D341Med (cell line): ENCODE measurements at places on chromosomes 13 and 19.

- DNase-seq = no peak
These were observed 33.3 kb downstream of the TMEM255B start for GRCh38 chr13:113792236-113792770.

DNA sequence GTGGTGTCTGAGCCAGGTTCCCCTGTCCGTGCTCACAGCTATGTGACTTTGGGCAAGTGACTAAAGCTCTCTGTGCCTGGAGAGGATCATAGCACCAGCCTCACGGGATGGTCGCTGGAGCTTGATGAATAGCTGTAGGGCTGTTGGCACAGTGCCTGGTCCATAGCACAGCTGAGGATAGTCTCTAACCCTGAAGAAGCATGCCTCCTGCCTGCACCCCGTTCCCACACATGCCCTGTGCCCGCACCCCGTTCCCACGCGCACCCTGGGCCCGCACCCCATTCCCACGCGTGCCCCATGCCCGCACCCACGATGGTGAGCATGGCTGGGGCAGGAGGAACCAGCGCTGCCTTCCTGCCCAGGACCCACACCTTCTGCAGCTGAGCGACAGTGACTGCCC lies 63.7 kb upstream of the F7 start:
- no peak for DNase-seq

DNA sequence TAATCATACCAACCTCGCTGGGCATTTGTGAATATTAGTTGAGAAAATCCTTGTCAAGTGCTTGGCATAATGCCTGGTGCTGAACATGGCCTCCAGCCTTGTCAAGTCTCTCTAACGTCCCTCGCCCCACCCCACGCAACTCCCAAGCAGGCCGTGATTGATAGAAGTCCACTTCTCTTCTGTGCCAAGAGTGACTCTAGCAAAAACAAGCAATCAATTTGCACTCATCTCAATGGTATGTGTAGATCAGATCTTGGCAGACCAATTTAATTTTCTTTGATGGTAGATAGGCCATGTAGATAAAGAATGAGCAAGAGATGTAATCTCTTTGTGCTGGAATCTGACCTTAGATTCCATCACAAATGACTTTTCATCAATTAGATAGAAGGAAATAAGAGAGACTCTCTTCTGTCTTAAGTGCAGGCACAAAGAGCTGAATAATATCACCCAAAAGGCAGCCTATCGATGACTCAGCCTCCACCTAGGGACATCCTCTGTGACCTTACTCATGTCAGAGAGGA lies 31.0 kb upstream of the KATNAL1 start:
- DNase-seq = no peak

GRCh38 chr19:46861691-46862502 lies 1.1 kb downstream of the ARHGAP35 start:
- peak; percentile 35 for DNase-seq

DNA sequence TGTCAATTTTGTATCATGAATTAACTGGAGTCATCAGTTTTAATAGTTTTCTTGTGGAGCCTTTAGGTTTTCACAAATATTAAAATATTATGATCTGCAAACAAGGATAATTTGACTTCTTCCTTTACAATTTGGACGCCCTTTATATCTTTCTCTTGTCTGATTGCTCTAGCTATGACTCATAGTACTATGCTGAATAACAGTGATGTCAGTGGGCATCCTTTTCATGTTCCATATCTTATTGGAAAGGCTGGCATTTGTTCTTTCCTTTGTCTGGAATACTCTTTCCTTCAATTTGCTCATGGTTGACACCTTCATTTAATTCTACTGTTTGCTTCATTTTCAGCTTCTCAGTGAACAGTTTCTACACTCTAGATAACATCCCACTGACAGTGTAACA lies 1129.3 kb downstream of the SLITRK5 start:
- DNase-seq = no peak

DNA sequence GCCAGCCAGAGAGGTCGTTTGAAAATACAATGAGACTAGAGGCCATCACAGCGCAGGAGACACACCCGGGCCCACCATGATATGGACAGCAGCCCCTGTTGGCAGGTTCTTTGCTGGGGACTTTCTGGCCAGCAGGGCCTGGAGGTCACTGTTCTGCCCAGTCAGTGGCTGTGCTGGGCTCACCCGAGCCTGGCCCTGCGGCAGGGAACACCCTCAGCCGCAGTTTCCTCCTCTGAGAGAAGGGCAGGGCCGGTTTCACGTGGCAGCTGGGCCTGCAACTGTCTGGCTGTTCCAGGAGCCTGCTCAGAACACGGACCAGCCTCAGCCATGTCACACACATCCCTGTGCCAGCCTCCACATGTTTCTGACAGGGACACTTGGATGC lies 39.4 kb downstream of the ADPRHL1 start:
- no peak for DNase-seq

DNA sequence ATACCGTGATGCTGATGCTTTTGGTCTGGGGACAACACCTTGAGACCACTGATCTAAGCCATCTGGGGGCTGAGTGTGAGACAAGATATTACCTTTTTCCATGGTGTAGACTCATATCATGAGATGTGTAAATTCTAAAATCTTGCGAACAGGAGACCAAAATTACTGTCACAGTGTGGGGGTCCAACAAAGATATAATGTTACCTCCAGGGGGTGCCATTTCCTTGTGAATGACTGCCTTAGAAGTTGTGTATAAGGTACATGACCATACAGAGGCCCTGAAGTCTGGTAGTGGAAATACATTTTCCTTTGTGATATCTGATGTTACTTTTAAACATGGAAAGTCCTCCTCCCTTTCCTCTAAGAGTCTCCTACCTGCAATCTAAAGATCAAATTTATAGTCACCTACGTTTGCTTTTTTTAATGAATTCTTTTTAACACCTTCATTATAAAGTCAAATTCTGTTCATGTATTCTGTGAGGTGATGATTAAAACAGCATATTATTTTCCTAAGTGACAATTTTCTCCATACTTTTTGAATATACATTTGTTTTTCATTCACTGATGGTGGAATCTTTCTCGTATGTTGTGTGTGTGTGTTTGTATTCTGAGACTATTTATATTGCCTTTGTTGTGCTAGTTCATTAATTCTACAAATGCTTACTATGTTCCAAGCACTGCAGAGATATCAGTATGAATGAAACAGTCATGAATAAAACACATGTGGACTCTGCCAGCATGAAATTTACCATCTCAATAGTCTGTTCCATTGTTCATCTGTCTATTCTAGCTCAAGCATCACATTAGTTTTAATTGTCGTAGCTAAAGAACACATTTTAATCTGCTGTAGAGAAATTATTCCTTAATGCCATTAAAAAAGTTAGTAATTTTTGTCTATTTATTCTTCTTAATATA lies 113.7 kb downstream of the RFC3 start:
- DNase-seq = peak; percentile 47

GRCh38 chr13:57874530-57874929 lies 243.0 kb downstream of the PCDH17 start:
- DNase-seq = no peak

GRCh38 chr19:15498910-15499309 lies 9.4 kb upstream of the CYP4F22 start:
- DNase-seq = no peak

DNA sequence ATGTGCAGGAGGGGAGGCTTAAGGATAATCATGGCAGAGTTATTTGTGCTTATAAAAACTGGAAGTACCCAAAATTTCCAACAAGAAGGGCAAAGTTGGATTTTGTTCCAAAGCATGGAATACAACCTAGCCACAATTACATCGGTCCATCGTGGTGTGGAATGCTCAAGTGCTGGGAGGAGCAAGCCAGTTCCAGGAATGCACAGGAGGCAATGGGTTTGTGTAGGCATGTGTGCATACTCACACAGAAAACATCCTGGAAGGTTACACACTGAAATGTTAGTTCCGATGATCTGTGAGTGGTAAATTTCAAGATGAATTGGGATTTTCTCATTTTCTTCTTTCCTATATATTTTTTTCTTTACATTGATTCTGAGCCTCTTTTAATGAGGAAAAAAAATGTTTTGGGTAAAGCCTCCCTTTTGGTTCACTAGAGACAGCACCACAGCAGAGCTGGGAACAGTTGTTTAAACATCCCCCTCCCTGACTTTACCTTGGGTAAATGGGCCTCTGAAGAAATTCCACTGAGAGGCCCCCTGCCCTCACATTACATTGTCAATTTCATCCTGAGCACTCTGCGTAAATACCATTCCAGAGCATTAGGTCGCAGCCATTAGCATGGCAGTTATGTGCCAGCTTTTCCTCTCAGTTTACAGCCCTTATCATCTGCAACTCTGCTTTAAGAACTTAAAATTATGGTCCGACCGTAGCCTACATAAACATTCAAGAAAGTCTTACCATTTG lies 122.0 kb downstream of the UQCRFS1 start:
- no peak for DNase-seq

DNA sequence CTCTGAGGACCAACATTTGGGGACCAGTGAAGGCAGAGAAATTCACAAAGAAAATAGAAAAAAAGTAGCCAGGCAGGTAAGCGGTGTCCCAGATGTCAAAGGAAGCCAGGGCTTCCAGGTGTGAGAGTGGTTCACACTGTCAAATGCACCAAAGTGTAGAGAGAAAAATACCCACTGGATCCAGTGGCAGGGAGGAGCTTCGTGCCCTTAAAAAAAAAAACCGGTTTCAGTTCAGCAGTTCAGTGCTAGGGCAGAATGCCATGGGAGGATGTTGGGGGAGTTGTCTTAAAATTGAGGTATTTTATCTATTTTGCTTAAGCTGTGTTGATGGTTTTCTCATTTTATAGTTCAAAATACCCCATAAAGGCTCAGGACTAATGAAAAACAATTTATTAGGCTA lies 47.8 kb upstream of the C1QTNF9 start:
- no peak for DNase-seq

DNA sequence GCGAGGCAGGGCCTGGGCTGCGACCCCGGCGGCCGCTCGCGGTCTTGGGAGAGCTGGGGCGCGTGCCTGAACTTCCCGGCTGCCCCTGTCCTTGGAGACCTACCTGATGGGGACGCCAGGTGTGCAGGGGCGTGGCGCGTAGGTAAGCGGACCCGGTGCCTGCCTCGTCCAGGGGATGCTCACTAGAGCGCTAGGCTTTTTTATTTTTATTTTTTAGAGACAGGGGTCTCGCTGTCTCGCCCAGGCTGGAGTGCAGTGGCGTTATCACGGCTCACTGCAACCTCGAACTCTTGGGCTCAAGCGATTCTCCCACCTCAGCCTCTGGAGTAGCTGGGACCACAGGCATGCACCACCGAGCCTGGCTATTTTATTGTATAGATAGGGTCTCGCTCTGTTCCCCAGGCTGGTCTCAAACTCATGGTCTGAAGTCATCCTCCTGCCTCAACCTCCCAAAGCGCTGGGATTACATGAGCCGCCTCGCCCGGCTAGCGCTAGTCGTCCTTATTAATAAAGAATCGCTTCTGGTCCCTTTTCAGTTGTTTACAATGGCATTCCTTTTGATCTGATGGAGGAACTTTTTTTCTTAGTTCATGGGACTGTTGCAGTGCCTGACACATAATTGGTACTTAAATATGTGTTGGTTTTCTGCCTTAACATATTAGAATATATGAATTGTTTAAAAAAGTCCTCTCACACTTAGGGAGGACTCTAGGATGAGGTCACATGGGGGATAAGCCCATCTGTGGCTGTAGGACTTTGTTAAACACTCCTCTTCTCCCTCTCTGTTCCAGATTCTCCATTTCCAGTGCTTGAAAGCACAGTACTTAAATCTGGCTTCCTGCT lies 812 bp downstream of the DPY19L3 start:
- DNase-seq = no peak

- no peak for DNase-seq
These were observed 56.5 kb downstream of the TDRD3 start for GRCh38 chr13:60453490-60453889.

DNA sequence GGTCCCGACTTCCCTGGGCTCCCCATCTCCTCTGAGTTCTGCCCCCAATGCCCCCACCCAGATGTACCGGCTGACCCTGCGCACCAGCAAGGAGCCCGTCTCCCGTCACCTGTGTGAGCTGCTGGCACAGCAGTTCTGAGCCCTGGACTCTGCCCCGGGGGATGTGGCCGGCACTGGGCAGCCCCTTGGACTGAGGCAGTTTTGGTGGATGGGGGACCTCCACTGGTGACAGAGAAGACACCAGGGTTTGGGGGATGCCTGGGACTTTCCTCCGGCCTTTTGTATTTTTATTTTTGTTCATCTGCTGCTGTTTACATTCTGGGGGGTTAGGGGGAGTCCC lies 6.5 kb downstream of the FUZ start:
- no peak for DNase-seq

- DNase-seq = no peak
These were observed 452.6 kb downstream of the DIAPH3 start for GRCh38 chr13:59710996-59711701.

DNA sequence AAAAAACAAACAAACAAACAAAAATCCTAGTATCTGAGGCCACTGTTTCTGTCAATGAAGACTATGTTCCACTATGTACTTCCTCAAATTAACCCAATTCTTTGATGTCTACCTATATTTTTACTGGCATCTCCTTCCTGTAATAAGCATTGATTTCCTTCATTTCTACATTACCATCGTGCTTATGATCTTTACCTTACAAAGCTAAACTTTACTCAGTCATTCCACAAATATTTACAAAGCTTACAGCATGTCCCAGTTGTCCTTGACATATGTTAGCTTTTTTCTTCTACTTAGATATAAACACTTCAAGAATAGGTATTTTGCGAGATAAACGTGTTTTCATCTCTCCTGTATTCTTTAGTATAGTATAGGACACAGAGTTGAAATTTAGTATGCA lies 1090.9 kb downstream of the PCDH9 start:
- DNase-seq = no peak

DNA sequence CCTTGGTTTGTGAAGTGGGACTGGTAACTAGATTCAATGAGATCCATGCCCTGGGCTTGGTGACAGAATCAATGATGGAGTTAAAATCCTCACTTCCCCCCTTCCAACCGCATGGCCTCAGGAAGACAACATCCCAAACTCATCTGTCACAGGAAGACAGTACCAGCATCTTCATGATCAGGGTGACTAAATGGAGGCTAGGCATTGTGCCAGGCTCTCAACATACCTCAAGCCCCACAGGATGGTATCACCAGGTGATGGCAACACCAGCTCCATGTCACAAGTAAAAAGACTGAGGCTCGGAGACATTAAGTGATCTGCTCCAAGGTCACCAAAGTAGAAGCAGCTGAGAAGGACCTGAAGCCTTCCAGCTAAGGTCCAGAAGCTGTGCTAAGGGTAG lies 14.2 kb downstream of the MED26 start:
- DNase-seq = no peak

- DNase-seq = no peak
These were observed 302.4 kb downstream of the DCT start for GRCh38 chr13:94177041-94177440.

DNA sequence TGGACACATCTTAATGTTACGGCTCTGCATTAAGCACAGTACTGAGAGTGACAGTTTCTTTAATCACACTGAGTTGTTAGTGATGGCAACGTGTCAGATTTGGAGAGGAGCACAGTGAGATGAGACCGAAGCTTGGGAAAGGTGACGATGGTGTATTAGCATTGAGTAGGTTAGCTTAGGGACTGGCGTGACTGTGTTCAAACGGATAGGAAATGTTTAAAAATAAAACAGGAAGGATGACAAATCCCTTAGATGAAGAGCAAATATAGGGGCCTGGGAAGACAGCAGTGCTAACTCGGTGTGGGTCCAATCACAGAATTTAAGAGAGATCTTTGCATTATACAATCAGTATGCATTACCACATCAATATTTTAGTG lies 384.3 kb downstream of the HS6ST3 start:
- no peak for DNase-seq
